ENCODE measurements at places on chromosomes 2 and 18. TPM values are rescaled to one million over a fixed set of nuclear protein-coding genes. Genes with fewer than 3 reads are reported as not detected.

- DNase-seq: no peak
- no peaks in the 10 kb centered on the region for H3K36me3 ChIP-seq
- H3K27ac ChIP-seq: no peak overlapping the region
- H3K27me3 ChIP-seq: peaks cover 3% of the 10 kb centered on the region
- H3K4me1 ChIP-seq: peaks cover 19% of the 10 kb centered on the region
Measured at GRCh38 chr2:47310801-47311560, 92.0 kb upstream of the MSH2 start.

- H3K27me3 ChIP-seq: no peaks in the 10 kb centered on the region
- H3K27ac ChIP-seq: no peak overlapping the region
- H3K36me3 ChIP-seq: no peaks in the 10 kb centered on the region
Measured at GRCh38 chr18:3625742-3626091, 175.7 kb downstream of the TGIF1 start.

DNA sequence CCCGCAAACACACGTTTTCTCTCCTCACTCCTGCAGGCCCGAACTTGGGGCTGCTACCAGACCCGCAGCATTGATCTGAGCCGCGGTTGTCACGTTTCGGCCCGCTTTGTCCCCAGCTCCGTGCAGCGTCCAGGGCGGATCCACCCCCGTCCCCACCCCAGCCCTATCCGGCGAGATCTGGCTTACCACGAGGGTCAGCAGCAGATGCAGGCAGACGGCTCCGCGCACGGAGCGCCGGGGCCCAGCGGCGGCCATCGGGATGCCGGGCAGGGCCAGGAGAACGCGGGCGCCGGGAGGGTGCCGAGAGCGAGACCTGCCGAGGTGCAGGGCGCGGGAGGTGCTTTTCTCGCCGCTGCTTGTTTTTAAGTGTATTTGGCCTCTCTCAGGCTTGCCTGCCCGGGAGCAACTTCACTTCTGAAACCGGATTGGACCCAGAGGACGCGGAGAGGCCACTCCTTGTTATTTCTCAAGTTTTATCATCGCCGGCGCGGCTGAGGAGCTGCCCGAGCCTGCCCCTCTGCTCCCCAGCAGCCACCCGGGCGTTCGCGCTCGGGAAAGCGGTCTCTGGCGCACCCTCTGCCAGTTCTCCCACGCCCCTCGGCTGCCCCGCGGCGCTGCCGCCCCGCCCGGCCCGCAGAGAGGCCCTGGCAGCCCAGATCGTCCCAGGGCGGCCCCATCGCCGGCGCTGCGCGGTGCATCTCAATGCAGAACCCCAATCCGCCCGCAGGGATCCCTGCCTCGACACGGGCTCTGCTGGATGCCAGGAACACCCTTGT is at the start of gene DSC3:
Gene DSC3 (minus strand): TSS at position 337 of the 776 bp plus-strand sequence. CDS start 82 bp downstream, at position 255.
- peaks cover 3% of the 10 kb centered on the region for H3K4me1 ChIP-seq
- H3K4me3 ChIP-seq: peak within 1 kb of the TSS; percentile 34
- H3K27ac ChIP-seq: no peak within 1 kb of the TSS
- peak; percentile 74 for DNase-seq

CCDC150 gene
- polyA plus RNA-seq: 9.9 TPM

DNA sequence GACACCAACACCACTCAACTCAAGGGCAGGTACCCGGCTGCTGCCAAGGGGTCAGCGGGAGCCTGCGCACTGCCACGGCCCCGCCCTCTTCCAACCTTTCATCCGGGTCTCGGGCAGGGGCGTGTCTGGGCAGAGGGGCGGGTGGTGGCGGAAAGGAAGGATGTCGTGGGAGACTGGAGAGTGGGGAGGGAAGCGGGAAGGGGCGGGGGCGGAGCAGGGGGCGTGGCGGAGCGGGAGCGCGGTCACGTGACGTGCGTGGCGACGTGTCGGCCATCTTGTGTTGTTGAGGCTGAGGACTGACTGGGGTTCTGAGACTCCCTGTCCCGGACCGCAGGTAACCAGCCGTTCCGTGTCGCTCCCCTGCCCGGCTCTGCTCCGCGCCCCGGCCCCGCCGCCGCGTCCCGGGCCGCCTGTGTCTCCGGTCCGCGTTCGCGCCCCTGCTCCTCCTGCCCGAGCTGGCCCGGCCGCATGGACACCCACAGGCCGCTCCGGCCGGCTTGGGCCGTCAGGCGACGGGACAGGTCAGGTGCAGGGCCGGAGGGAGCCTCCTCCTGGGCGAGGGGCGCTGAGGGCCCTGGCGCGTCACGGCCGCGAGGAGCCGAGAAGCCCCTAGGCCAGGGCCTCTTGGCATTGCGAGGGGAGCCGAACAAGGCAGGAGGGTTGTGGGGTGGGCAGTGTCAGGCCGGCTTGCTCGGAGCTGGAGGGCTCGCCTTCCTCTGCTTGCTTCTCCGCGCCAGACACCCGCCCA is at the start of gene GIGYF2:
Gene GIGYF2 (plus strand): TSS at position 273 of the 748 bp plus-strand sequence. CDS start 37,867 bp downstream, outside the sequence.
- peaks cover 20% of the 10 kb centered on the region for H3K4me1 ChIP-seq
- peak within 1 kb of the TSS; percentile 99 for H3K27ac ChIP-seq
- H3K36me3 ChIP-seq: no peaks in the 10 kb centered on the region
- peak within 1 kb of the TSS; percentile 82 for H3K4me3 ChIP-seq

Measured in cardiac muscle cell (in vitro differentiated cells and primary cell).